Upper lobe of right lung (tissue), 1 donor: ENCODE measurements at places on chromosomes 6 and 20. TPM values are rescaled to one million over a fixed set of nuclear protein-coding genes. Genes with fewer than 3 reads are reported as not detected.

GRCh38 chr6:47034926-47035325 lies 7.2 kb downstream of the ADGRF1 start:
- no peaks in the 10 kb centered on the region for H3K27me3 ChIP-seq
- H3K36me3 ChIP-seq = no peaks in the 10 kb centered on the region
- peaks cover 24% of the 10 kb centered on the region for H3K4me1 ChIP-seq
- H3K4me3 ChIP-seq = no peak overlapping the region

- DNase-seq = no peak
- H3K4me3 ChIP-seq = no peak overlapping the region
- H3K4me1 ChIP-seq = no peaks in the 10 kb centered on the region
- H3K36me3 ChIP-seq = no peaks in the 10 kb centered on the region
Measured at GRCh38 chr6:34945317-34945716, 56.3 kb downstream of the ANKS1A start.

- no peak for DNase-seq
- no peak overlapping the region for H3K4me3 ChIP-seq
- no peaks in the 10 kb centered on the region for H3K27me3 ChIP-seq
- H3K27ac ChIP-seq = no peak overlapping the region
- H3K36me3 ChIP-seq = no peaks in the 10 kb centered on the region
- H3K4me1 ChIP-seq = no peaks in the 10 kb centered on the region
Measured at GRCh38 chr20:8254911-8255582, 123.0 kb downstream of the PLCB1 start.

- H3K27ac ChIP-seq = peak overlapping the region; percentile 55
- H3K36me3 ChIP-seq = no peaks in the 10 kb centered on the region
- H3K27me3 ChIP-seq = no peaks in the 10 kb centered on the region
Measured at GRCh38 chr20:47117773-47118172, 223.1 kb downstream of the EYA2 start.

GRCh38 chr20:2815242-2815900 lies 584 bp downstream of the C20orf141 start:
- no peaks in the 10 kb centered on the region for H3K36me3 ChIP-seq
- no peaks in the 10 kb centered on the region for H3K4me1 ChIP-seq
- no peak overlapping the region for H3K4me3 ChIP-seq
- no peak overlapping the region for H3K27ac ChIP-seq
- no peak for DNase-seq

DNA sequence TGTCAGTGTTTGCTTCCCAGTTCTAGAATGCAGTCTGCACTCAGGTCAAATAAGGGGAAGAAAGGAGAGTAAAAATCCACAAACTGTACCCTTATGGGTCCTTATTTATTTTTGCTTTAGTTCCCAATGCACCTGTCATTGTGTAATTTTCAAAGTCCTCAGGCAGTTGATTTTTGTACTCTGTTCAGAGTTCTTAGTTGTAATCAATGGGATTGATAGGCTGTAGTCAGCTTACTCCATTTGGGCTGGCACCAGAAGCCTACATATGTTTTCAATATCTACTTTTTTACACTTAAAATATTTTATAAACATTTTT lies 18.6 kb downstream of the AIG1 start:
- H3K4me1 ChIP-seq = no peaks in the 10 kb centered on the region
- H3K4me3 ChIP-seq = no peak overlapping the region
- no peaks in the 10 kb centered on the region for H3K27me3 ChIP-seq
- no peak overlapping the region for H3K27ac ChIP-seq

DNA sequence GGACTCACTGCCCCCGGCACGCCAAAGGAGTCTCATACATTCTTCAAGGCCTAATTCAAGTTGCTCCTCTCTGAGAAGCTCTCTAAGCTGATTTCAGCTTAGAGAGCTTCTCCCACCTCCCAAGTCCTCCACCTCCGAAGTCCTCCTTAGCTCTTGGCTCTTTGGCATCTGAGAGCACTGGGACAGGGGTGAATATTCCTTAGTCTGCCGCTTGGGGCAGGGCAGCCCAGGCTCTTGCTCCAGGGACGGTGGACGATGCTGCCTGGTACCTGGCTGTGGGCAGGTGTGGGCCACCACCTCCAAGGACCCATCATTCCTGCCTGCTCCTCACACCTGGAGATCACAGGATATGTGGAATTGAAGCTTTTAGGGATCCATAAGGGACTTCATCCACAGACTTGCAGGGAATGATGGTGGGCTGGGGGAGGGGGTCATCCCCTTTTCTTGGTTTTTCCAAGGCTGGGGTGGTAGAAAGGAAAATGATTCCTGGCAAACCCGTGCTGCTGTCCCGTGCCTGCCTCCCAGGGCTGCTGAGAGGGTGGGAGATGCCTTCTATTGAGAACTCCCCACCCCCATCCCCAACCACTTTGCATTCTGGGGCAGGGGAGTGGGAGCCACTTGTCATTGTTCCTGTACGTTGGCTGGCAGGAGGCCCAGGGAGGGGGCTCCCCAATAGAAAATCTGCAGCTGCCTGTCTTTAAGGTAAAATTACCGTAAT lies 57.4 kb downstream of the ARHGAP40 start:
- no peaks in the 10 kb centered on the region for H3K36me3 ChIP-seq
- peaks cover 41% of the 10 kb centered on the region for H3K27me3 ChIP-seq
- no peak for DNase-seq
- no peak overlapping the region for H3K27ac ChIP-seq

FBXO30 gene
- total RNA-seq = 9.4 TPM

PACRG gene
- total RNA-seq = 1.5 TPM
